ENCODE measurements at places on chromosomes 13 and 19. TPM values are rescaled to one million over a fixed set of nuclear protein-coding genes. Genes with fewer than 3 reads are reported as not detected.

- DNase-seq, result no peak
Observed at GRCh38 chr13:99459099-99459850, 42.0 kb upstream of the TM9SF2 start.

DNA sequence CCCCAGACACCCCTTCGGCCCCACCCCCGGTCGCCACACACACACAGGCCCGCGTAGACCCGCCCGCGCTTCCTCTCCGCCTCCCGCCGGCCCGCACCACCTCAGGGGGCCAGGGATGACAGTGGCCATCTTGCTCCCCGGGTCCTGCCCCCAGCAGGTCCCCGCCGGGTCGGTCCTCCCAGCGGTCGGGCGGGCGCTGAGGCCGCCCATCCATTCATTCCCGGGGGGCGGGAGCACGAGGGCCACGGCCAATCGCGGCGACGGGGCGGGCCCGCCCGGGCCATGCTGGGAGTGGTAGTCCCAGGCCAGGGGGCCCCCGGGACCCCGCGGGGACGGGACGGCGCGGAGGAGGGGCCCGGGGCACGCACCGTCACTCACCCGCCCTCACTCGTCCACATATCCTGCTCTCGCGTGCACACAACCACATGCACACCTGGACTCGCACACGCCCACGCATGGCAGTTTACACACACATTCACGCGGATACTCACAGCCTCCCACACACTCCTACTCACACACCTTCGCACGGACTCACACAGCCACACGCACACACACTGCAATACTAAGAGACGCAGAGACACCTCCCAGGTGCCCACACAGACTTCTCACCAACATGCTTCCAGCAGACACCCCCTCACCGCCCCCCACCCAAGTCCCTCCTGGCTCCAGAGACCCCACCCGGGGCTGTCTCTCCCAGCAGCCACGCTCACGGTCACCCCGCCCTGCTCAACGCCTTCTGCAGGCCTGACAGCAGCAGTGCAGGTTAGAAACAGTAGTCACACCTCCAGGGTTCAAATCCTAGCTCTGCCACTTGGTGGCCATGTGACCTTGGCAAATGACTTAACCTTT, at the start of gene DPF1:
Gene DPF1, minus strand, starts transcription at position 209 of the 849 bp plus-strand sequence. Its CDS starts 80 bp downstream, at position 129.
- DNase-seq, result peak; percentile 88

DNA sequence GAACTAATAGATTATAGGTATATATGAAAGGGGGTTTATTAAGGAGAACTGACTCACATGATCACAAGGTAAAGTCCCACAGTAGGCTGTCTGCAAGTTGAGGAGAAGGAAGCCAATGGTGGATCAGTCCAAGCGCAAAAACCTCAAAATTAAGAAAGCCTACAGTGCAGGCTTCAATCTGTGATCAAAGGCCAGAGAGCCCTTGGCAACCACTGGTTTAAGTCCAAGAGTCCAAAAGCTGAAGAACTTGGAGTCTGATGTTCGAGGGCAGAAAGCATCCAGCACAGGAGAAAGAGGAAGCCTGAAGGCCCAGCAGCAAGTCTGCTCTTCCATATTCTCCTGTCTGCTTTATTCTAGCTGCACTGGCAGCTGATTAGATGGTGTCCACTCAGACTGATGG, 721.3 kb upstream of the PCDH9 start:
- DNase-seq, result no peak

GRCh38 chr19:582497-583197, 7.0 kb upstream of the HCN2 start:
- no peak for DNase-seq

DNA sequence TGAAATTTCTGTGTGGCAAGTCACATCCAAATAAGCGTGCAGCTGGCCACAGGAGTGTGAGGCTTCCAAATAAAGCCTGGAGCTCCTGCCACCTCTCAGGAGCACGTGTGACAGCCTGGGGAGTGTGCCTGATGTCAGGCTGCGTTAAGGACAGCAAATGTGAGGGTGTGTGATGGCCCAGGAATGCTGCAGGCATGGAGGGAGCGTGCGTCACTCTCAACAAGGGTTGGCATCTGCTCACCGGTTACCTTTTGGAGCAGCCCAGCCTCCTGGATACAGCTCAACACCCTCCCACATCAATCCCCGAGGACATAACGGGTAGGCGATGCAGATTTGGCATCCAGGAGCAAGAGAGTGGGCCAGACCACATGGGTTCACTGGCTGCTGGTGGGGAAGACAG, 19.0 kb downstream of the NUMBL start:
- no peak for DNase-seq

DNA sequence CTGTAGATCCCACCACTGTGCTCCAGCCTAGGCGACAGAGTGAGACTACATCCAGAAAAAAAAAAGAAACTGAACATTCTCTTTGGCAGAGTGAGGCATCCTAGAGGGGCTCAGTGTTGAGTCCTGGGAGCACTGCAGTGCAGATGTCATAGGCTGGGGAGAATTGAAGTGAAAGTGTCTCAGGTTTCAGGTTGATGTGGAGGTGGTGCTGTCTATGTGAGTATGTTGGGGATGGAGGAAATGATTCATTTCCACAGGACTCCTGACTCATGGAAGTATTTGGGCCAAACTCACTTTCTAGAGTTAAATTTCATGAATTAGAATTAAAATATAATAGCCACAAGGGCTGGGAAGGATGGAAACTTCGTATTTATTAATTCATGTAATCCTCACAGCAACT, 134.4 kb upstream of the TSC22D1 start:
- DNase-seq, result no peak

DNA sequence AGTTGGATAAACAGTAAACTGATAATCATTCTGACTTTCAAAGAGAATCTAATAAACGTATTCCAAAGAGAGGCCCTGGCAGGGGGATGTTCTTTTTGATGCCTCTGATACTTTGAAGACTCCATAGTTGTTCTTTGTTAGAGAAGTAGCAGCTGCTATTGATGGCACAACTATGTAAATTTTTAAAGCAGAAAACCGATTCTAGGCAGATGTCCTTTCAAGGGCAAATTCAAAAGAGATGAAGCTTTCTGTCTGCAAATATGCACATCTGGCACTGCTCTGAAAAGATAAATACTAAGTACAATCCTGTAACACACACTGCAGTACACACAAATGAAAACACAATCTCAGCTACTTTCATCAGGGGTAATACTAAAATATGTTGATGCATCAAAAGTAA, 250.1 kb downstream of the VWA8 start:
- DNase-seq, result no peak

GRCh38 chr19:49594993-49595818, 4.2 kb downstream of the PRR12 start:
- DNase-seq, result no peak

- no peak for DNase-seq
Observed at GRCh38 chr13:73809561-73809960, 324.6 kb downstream of the KLF12 start.

DNA sequence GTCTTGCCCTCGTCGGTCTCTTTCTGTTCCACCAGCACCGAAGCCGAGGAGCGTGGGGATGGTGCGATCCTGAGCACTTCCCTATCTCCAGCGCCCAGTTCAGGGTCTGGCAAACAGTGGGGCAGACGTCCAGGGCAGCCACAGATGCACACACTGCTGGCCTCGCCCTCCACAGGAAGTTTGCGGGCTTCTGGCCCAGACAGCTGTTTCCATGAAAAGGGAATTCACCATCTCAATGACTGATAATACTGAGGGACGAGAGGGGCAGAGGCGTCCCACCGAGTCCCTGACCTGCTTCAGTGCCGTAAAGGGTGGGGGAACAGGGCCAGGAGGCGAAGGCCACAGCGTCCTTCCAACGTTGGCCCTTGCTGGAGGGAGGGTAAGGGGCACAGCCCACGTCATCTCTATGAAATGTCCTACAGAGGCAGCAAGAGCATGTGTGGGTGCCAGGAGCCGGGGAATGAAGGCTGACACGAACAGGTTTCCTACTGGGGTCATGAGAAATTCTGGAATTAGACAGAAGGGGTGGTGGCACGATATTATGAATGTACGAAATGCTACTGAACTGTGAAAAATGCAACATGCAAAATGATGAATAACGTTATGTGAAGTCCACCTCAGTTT, 19.5 kb downstream of the SHC2 start:
- DNase-seq, result no peak

DNA sequence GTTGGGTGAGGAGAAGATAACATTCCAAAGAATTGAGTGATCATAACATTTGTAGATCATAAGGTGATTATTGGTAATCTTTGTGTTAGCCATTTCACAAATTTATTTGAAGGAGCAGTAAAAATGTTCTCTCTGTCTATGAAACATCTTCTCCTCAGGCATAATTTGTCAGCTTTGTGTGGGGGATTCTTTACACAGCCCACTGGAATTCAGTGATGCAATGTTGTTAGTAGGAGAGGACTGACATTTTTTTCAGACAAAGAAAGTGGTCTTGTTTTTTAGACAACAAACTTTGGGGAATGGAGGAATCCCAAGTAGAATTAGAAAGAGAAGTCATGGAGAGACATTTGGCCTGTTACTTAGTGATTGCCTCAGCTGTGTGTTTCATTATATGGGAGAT, 100.3 kb downstream of the ITGBL1 start:
- no peak for DNase-seq

DNA sequence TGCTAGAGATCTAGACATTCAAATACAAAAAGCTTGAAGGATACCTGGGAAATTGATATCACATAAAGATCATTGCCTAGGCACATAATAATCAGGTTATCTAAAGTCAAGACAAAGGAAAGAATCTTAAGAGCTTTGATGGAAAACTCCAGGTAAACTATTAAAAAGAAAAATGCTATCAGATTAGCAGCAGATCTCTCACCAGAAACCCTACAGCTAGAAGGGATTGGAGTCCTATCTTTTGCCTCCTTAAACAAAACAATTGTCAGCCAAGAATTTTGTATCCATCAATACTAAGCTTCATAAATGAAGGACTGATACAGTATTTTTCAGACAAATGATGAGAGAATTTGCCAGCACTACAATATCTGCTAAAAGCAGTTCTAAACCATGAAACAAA, 682.4 kb upstream of the ATXN8OS start:
- no peak for DNase-seq

GRCh38 chr19:27822336-27822735, 1390.6 kb downstream of the UQCRFS1 start:
- DNase-seq, result no peak

- DNase-seq, result no peak
Observed at GRCh38 chr19:801861-802497, 4.7 kb downstream of the PTBP1 start.

GRCh38 chr19:8580710-8581281, 3.6 kb upstream of the MYO1F start:
- DNase-seq, result peak; percentile 96

Gene CNN1
- total RNA-seq, result not detected

Gene CABP5
- total RNA-seq, result not detected

Gene YJEFN3
- 14.6 TPM for total RNA-seq

Gene LILRB2
- not detected for total RNA-seq

Gene CGB5
- not detected for total RNA-seq

Gene SYNGR4
- total RNA-seq, result 0.33 TPM

Data from activated CD4-positive, alpha-beta T cell treated with anti-CD3 and anti-CD28 coated beads, Interleukin-2, amount 10 ng/mL, durations not matched to agents 24 days and 14 days (primary cell).